Activated CD8-positive, alpha-beta memory T cell treated with anti-CD3 and anti-CD28 coated beads for 4 hours (primary cell): ENCODE measurements at places on chromosomes 1 and 21.

- DNase-seq, result no peak
Observed at GRCh38 chr1:157618190-157618589, 20.3 kb upstream of the FCRL4 start.

DNA sequence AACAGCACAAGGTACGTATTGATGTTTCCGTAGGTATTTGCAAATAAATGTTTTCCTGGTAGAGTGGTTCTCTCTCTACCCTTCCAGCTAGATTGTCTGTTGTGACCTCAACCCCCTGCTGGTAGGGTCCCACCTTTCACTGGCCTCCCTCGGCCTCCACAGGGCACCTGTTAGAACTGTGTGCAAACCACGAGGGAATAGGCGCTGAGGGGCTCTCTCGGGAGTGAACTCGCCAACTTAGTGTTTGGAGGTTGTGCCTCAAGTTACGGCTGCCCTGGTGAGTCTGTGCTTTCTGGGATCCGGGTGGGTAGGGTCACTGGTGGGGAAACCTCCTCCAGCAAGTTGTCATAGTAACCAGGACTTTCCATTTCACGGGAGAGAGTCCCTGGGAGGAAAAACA lies 204.7 kb upstream of the EDN2 start:
- no peak for DNase-seq

- DNase-seq, result no peak
Observed at GRCh38 chr1:119147661-119148090, 7.2 kb upstream of the WARS2 start.

- DNase-seq, result no peak
Observed at GRCh38 chr1:75334876-75335389, 200.7 kb downstream of the LHX8 start.

- no peak for DNase-seq
Observed at GRCh38 chr1:31671561-31672201, 27.0 kb upstream of the PEF1 start.

GRCh38 chr1:29983321-29983720 lies 740.1 kb downstream of the MATN1 start:
- DNase-seq, result no peak

GRCh38 chr1:41557751-41558455 lies 73.4 kb upstream of the EDN2 start:
- DNase-seq, result no peak

GRCh38 chr1:84991097-84991920 lies 5.6 kb downstream of the MCOLN2 start:
- DNase-seq, result no peak

- DNase-seq, result no peak
Observed at GRCh38 chr1:20578062-20578461, 10.8 kb upstream of the CDA start.

- DNase-seq, result no peak
Observed at GRCh38 chr1:210700511-210700910, 371.8 kb downstream of the HHAT start.

GRCh38 chr1:117051224-117052064 lies 8.7 kb upstream of the TTF2 start:
- DNase-seq, result no peak

- no peak for DNase-seq
Observed at GRCh38 chr1:116230712-116231111, 119.5 kb downstream of the MAB21L3 start.

DNA sequence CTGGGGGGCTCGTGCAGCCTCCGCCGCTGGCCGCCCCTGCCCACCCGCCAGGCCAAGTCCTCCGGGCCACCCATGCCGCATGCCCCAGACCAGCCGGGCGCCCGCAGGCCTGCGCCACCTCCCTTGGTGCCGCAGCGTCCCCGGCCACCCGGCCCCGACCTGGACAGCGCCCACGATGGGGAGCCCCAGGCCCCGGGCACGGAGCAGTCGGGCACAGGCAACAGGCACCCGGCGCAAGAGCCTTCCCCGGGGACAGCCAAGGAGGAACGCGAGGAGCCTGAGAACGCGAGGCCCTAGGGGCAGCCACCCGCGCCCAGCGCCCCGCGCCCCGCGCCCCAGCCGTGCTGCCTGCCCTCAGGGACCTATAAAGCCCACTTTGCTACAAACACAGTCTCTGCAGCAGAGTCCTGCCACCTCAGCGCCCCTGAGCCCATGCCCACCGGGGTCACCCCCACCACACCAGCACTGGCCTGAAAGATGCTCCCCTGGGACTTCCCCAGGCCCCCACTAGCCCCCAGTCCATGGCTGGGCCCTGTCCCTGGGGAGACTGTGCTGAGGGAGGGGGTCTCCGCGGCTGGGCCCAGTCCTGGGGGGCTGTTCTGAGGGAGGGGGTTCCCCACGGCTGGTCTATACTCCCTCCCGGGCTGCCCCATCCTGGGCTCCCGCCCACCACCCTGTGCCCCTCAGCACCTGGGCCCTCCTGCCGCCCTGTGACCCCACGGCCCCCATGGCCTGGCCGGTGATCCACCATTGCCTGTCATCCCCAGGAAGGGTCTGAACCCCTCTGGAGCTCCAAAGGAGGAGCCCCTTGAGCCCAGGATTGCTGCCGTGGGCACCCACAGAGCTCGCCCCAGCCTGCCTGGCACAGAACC lies 8.6 kb downstream of the TNFRSF18 start:
- DNase-seq, result no peak

- no peak for DNase-seq
Observed at GRCh38 chr1:24981631-24982005, 51.5 kb upstream of the RUNX3 start.

DNA sequence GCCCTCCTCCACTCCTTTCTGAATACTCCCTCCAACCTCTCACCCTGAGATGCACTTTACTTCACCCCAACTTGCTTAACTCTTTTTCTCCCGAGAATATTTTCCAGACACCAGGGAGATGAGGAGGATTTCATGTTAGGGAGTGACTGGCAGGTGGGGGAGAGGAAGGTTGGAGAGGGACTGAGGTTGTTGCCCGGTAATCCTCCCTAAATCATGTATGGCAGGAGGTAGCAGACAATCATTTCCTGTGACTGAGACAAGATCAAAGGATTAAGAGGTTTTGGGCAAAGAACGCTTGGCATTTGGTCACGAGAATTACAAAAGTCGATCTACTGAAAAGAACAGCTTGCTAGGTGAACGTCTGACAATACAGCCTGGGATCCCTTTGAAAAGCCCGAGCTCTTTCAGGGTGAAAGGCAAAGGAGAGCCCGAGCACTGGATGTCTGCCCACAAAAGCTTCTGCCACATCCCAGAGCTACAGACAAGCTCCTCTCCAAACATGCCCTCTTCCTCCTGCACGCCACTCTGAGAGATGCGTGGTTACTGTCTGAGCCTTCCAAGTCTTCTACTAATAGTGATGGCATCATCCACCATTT lies 154.1 kb downstream of the DAB1 start:
- no peak for DNase-seq

DNA sequence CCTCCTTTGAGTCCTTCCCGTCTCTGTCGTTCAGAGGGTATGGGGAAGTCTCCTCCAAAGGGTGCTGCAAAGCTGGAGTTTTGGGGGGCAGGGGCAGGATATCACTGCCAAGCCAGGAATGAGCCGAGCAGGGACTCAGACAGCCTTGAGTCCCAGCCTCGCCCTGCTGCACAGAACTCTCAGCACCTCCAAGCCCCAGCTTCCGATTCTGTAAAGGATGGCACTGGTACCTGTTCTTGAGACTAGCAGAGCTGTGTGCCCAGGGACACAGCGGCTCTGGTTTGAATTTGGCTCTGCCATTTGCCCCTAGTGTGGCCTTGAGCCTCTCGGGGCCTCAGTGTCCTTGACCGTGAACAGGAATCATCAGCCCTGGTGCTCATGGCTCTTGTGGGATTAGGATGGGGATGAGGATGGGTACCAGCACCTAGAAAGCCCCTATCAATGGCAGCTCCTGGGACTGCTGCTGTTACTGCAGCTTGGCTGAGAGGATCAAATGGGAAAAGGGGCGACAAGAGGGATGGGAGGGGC lies 1.5 kb upstream of the FBLIM1 start:
- DNase-seq, result no peak

- DNase-seq, result no peak
Observed at GRCh38 chr1:60847855-60848582, 234.3 kb upstream of the NFIA start.

- no peak for DNase-seq
Observed at GRCh38 chr1:241802863-241803262, 45.1 kb upstream of the EXO1 start.

DNA sequence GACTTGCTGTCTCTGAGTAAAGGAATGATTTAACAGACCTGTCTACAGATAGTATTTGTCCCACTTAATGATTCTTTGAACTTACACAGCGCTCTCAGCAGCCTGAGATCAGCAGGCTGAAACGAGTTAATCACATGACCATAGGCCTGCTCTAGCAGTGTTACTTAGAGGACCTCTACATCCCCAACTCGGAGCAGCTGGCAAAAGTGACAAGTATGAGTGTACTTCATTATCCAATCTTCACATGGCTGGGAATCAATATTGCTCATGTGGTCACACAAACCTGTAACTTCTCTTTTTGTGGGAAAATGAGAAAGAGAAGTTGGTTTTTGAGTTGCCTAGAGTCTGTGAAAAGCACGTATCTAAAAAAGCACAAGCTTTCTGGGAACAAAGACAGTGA lies 11.4 kb upstream of the ATP13A2 start:
- DNase-seq, result no peak

DNA sequence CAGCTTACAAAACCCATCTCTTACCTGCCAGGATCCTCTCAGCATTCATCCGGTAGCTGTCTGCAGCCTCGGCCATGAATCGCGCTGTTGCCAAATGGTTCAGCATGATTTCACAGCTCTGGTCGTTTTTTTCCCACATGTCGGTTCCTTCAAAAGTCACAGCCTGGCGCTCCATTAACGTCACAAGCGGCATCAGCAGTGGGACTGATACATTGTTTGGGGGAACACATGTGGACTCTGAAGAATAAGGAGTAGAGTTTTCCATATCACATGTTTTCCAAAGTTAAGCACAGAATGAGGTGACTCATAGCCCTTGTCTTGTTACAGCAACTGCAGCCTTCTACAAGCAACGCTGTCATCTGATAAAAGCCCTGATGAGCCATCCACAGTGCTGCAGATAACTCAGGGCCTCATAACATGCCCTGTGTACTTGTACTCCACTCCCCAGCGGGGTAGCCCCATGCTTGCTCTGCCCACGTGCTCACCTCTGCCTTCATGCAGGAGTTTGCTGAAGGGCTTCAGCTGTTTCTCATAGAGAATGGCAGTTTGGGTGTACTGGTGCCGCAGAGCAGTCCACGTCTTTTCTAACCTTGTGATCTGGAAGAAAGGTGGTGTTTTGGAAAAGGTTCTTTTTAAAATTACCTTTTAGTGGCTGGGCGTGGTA lies 114.2 kb downstream of the BCAR3 start:
- no peak for DNase-seq

DNA sequence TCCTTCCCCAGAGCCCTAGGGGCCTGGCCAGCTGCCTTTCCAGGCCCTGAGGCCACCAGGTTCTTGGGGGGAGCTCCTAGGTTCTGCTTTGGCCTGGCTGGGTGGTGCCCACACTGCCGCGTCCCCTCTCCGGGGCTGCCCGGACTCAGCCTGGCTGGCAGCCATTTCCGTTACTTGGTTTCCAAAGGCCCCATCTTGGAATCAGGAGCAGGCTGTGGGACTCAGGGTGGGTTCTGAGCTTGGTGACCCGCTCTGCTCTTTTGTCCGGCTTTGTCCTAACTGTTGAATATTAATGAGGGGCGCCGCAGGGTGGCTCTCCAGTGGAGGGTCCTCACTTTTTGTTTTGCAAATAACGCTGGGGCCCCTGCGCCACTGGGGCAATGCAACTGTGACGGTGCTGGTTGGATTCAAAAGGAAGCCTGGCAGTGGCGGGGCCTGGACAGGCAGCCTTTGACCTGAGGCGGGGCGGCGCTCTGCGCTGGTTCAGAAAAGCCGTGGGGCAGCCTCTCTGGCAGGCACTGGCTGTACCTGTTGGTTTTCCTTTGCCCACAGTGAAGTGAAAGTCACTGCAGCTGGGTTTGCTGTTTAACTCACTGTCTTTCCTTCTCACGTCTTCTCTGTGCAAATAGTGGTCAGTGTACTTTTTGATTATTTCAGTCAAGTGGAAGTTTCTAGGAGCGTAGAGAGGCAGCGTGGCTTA lies 20.2 kb downstream of the SKI start:
- no peak for DNase-seq

DNA sequence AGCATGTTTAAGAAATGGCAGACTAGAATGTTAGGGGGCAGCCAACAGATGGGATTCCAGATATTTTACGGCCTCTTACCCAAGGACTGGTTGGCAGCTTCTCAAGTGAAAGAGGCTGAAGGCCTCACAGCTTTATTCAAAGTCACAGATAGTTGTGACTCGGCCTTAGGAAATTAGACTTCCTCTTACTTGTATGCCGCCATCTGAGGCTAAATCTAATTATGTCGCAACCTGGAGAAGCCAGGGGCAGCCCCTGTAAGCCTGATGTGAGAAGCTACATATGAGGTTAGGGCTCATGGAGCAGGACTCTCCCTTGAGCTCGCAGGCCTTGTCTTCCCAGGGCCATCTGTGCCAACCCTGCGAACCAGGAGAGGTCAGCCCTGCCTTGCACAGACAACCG lies 352.5 kb downstream of the HHAT start:
- no peak for DNase-seq
